ENCODE measurements at places on chromosomes 5 and 9.
A peak's percentile ranks its signal among the peaks of the same experiment; 100 is the strongest.

DNA sequence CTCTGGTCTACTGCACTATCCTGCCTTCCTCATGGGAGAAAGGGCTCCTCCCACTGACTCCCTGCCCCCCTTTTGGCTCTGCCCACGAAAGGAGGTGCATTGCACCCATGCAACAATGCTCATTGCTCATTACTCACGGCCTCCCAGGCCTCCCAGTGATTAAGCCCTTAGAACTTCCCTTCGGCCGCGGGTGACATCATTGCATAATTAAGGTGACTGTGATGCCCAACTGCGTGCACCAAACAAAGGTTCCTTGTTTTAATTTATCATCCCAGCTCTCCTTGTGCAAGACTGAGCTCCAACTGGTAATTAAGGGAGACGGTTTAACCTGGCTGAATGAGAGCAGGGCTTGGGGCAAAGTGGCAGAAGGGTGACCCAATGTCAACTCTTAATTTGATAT is 180.4 kb downstream of the GAS1 start:
- no peak for DNase-seq

DNA sequence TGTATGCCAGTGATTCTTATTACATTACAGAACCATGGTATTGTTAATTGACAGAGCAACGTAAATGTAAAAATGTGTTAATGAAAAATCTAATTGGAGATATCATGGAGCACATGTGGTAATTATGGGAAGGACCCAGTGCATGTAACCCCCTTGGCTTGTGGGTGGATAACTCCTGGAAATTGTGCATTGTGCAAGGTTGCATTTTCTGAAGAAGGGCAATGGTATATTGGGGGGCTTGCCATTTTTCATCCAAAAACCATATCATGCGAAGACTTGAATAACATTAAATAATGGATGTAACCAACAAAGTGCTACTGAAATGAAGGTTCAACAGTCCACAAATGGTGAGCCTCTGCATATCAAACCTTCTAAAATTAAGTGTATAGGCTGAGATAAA is 47.6 kb downstream of the BASP1 start:
- no peak for DNase-seq

- no peak for DNase-seq
Measured at GRCh38 chr9:114372921-114373448, 14.8 kb downstream of the AKNA start.

DNA sequence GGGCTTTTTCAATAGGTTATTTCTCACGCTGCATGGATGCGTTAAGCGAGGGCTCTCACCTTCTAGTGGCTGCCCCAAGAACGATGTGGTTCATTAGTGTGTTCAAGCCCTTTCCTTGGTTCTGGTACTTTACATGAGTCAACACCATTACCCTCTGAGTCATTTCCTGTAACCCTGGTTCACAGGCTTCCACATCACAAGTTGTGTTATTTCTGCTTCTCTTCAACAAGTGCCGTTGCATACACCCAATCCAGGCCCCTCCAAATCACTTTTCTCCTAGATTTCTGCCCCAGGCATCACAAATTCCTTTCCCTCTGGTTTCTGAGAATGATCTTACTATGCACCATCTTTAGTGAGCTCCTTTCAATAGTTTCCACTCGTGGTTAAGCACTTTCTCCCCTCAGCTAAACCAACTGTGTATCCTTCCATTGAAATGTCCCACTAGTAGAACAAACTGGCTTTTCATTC is 69.5 kb upstream of the RAD23B start:
- no peak for DNase-seq

GRCh38 chr9:6723881-6724420 is 33.8 kb upstream of the KDM4C start:
- DNase-seq = no peak

DNA sequence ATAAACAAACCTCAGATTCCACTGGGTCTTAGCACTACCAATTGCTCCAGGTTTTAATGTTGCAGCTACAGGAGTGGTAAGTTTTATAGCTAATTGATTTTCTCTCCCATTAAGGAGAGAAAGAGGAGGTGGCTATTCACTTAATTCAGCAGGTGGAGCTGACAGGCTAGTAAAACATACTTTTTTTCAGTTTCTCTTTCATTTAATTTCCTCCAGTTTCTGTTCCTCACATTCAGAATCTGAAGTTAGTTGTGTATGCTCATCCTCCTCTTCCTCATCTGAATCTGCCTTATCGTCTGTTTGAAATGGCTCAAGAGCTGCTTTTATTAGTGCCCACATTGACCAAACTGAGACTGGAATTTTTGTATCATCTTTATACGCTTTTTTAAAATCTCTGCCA is 98.0 kb downstream of the PLPPR1 start:
- no peak for DNase-seq

- peak; percentile 39 for DNase-seq
Measured at GRCh38 chr9:98795970-98796363, 388 bp downstream of the ANKS6 start.

- no peak for DNase-seq
Measured at GRCh38 chr5:33978306-33978705, 6.2 kb downstream of the SLC45A2 start.

DNA sequence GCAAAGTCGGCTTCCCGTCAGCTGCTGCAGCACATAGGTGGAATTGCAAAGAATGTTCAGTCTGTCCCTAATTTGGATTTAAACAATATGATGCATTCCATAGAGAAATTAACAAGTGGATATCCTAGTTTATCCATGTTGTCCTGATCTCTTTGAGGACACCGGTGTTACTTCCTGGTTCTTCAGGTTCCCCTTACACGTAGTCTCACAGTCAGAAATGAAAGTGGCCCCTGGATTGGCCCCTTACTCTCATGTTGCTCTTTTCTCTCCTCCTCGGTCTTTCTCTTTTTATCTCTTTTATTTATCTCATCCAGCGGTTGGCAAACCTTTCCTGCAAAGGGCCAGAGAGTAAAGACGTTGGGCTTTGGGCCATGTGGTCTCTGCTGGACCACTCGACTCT is 265.1 kb downstream of the GAS1 start:
- no peak for DNase-seq

GRCh38 chr5:178586396-178586795 is 3.8 kb downstream of the COL23A1 start:
- DNase-seq = no peak

- DNase-seq = no peak
Measured at GRCh38 chr5:74586856-74587255, 53.7 kb downstream of the ENC1 start.

GRCh38 chr5:135253601-135254178 is 145.3 kb downstream of the MACROH2A1 start:
- DNase-seq = no peak

DNA sequence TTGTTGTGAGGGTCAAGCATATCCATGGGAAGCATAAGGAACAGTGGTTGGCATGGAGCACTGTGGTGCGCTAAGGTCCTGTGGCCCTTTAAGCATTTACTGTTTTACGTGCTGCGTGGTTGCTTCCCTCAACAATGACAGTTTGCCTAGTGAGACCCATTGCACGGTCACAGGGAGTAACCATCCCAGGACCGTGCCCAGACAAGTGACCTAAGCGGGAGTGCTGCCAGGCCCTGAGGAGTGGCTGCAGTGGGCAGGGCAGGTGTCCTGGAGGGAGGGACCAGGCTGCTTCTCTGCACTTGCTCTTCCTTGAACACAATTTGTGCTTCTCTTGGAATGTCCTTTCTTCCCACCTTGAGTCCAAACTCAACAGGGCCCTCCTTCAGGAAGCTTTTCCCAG is 64.6 kb downstream of the RGS3 start:
- no peak for DNase-seq

DNA sequence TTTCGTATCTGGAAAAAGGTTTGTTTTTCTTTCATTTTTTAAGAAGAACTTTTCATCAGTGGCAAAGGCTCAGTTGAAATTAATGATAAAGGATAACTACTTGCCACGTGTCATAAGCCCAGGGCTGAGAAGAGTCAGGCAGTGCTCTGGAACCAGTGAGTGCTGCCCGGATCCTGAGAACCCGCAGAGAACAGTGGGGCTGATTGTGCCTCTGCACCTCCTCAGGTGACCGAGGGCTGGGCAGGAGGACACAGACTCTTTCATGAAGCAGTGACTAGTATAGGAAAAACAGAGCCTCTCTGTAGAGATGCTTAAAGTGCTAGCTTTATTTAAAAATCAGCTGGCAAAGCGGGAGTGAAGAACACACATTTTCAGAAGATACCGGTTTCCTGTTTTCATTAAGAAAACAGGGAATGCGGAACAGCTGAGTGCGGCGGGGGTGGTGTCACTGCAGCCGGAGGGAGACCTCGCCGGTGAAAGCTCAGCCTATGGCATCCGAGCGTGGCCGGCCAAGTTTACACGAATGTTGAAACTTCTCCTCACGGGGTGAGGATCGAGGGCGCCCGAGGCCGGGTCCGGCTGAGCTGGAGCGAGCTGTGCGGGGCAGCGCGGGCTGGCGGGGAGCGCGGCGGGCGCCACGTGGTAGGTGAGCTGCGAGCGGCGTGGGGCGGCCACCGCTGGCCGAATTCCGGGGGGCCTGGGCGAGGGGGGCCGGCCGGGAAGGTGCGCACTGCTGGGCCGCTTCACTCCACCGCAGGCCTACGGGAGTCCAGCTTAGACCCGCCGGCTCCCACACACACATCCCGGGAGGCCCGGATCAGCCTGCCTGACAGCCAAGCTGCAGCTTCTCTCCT is 134.7 kb upstream of the DMRT1 start:
- no peak for DNase-seq

DNA sequence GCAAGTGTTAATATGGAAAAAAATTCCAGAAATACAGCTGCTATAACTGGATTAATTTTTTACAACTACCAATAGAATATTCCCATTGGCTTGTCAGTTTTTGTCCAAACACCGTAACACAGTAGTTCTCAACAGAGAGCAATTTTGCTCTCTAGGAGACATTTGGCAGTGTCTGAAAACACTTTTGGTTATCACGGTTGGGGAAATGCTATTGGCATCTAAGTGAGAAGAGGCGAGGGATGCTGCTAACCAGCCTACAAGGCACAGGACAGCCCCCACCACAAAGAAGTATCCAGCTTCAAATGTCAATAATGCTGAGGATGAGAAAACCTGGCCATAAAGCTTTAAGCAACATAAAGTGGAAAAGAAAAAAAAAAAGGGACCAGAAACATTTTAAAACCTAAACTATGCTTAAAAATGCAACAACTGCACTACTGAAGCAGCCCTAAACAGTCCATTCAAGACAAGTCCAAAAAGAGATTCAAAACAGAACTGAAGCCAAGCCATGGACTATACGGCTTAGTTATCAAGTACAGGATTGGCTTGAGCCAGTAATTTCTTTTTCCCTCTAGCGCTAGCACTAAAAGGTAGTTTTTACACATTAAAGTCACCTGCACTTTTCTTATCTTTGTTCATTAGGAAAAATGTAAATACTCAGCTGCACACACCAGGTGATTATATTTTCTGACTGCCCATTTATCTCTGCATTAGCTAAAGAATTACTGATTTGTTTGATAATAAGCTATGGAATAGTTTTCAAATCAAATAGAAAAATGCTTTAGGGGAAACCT is 83.9 kb downstream of the NR3C1 start:
- DNase-seq = no peak

DNA sequence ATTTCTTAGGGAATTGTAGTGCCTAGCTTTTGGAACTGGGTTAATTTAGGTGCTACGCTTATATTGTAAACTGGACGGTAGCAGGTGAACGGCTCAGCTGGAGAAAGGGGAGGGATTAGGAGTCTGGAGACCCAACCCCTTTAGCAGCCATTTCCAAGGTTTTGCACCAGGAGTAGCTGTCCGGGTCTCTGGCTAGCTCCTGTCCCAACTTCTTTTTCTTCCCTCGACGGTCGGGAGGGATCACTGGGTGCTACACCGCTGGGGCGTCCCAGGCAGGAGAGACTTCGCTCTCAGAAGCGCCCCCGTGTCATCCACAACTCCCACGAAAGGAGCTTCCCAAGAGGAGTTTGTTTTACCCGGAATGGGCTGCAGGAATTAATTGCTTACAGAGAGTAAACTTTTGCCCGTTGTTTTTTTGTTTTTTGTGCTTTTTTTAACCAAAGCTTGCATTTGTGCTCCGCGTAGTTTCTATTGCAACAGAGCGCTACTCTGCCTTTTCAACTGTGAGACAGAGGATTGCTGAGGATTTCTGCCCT is 1640.9 kb upstream of the C9orf72 start:
- DNase-seq = peak; percentile 76

DNA sequence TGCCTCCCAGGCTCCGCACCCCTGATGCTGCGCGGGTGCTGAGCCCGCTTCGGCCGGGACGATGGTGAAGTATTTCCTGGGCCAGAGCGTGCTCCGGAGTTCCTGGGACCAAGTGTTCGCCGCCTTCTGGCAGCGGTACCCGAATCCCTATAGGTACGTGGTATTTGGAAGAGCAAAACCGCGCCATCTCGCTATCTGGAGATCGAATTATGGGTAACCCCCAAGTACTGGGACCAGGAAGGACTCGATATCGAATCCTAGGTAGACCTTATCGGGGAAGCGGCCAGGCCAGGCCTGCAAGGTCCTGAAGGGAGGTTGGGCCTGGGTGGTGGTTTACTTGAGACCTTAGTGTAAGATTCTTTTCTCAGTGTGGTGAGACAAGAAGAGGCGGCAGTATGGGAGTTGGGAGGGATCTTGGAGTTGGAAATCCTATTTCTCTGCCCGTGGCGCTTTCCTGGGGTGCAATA is 359 bp downstream of the PRELID1 start:
- no peak for DNase-seq

DNA sequence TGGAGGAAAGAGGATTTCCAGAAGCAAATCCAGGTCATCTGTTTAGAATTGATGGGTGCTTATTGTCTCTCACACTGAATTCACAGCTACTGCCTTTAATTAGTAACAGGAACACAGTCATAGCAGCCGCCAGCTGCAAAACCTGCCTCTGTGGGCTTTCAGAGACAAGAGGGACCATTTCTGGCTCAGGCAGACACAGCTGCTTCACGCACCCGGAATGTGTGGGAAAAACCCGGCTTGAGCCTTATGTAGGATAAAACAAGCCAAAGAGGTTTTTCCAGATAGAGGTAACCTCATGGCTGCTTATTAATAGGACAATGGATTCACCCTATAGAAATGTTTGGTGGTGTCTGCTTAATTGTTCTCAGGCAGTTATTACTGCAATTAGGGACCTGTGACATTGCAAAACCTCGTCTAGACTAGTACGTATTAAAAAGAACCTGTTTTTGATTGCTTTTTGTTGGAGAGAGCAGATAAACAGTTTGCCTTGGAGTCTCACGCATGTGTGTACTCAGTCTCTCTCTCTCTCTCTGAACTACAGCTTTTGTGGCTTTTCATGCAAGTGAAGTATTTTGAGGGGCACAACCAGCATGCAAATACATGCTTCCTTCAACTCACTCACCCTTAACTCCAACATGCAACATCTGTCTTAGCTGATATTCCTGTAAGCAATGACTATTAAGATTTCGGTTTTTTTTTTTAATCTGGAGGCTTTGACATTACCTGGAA is 302.7 kb downstream of the PLK2 start:
- peak; percentile 69 for DNase-seq

DNA sequence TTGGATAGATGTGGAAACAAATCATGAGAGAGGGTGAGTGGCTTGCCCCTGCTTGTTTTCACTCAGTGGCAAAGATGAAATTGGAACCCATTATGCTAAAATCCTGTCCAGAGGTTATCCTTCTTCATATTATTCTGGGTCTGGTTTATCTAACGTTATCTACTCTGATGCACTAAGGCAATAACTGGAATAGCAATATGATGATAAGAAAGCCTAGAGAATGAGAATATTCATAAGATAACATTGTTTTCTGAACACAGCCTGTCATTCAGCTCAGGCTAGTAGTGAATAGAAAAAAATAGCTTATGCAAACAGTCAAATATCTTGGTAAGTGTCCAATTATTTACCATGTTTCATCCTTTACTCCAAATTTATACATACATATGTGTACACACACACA is 132.0 kb upstream of the C6 start:
- no peak for DNase-seq
